Upper lobe of left lung (tissue), 6 donors: ENCODE measurements at places on chromosomes 2 and 18. TPM values are rescaled to one million over a fixed set of nuclear protein-coding genes. Genes with fewer than 3 reads are reported as not detected.

- no peak for DNase-seq
Observed at GRCh38 chr2:231928901-231929725, 2.9 kb upstream of the NPPC start.

- no peak for DNase-seq
Observed at GRCh38 chr18:44246001-44246400, 434.7 kb upstream of the SETBP1 start.

- no peak for DNase-seq
Observed at GRCh38 chr2:16973586-16974286, 308.1 kb upstream of the CYRIA start.

EPB41L3 gene
- 56.4 TPM for total RNA-seq
